CD4-positive, alpha-beta T cell treated with Interleukin-6 for 4 hours (primary cell): ENCODE measurements at places on chromosomes 1 and 21.

DNA sequence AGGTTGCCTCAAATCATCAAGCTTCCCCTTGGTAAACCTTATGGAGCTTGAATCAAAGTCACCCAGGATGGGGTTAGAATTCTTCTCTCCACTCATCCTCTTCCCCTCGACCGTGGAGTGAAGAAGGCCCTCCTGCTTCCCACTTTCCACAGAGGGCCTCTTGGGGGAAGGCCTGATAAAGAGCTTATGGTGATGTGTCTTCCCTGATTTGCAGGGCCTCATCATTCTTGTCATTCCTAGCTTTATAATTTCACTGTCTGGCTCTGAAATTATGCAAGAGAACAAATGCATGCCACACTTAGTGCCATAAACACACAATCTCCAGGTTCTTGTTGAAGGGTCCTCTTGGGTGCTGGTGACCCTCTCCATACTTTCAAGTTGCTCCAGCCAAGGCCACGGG lies 101.2 kb downstream of the HMGB4 start:
- no peak for DNase-seq

GRCh38 chr1:169240449-169241232 lies 127.0 kb downstream of the NME7 start:
- DNase-seq: no peak

GRCh38 chr1:113434081-113434873 lies 44.0 kb downstream of the MAGI3 start:
- DNase-seq: no peak

- no peak for DNase-seq
Observed at GRCh38 chr1:41743366-41743765, 175.4 kb downstream of the HIVEP3 start.

DNA sequence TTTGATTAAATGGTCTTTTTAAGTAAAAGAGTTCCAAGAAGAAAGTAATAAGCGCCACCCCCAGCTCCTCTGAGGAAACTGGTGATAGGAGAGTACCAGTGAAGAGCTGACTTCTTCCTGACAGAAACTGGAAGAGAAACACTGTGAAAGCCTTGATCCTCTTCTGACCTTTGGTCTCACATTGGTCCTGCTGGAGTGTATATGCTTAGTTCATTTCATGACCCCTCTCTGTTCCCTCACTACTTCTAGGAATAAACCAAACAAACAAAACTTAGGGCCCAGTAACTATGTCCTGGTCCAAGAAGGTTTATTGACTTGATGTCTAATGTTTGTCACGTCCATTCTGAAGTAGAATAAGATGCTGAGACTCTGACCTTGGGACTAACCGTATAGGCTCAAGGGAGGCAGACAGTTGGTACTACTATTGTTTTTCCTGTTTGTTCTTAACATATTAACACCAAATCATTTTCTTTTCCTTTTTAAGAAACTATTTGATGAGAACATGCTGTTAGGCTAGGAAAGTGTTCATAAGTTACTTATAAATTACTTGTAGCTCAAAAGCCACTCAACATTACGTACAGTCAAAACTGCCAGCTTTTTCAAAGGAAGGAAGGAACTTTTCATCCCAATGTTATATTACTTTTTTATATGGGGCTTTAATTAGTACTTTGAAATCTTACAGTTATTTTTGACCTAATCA lies 57.9 kb downstream of the MIER1 start:
- no peak for DNase-seq

DNA sequence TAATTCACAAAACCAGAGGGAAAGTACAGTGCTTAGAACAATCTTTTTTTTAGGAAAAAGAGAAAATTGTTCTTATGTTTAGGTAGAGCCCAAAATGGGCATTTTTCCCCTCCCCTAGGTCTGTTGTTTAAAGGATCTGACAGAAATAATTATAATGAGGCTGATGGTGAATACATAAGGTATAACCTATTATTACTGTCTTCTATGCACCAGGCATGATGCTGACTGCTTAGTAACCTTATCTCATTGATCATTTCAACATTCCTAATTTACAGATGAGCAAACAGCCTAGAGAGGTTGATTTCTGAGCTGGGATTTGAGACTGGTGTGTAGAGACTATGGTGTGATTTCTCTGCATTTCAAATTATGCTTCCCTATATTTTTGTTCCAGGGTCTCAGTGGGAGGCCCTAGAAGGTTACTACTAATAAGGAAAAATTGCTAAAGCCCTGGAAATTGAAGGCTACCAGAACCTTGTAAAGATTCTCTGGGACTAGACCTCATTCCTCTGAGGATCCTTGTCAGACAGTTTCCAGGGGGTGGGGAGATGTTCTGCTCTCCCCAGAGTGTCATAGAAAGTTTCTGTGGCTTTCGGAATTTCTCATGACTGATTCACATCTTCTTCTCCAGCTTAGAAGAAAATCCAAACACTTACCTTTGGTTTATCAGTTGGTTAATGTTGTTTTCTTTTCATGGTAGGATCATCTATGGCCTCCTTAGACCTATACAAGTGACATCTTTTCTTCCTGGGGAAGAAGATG lies 44.9 kb downstream of the ROR1 start:
- DNase-seq: no peak

- DNase-seq: no peak
Observed at GRCh38 chr1:59391212-59392179, 94.6 kb downstream of the FGGY start.

- DNase-seq: peak; percentile 60
Observed at GRCh38 chr1:29124366-29125236, 898 bp upstream of the TMEM200B start.

- DNase-seq: no peak
Observed at GRCh38 chr1:24231701-24232100, 44.6 kb upstream of the IFNLR1 start.

GRCh38 chr1:17825273-17826164 lies 70.4 kb downstream of the ACTL8 start:
- DNase-seq: no peak

DNA sequence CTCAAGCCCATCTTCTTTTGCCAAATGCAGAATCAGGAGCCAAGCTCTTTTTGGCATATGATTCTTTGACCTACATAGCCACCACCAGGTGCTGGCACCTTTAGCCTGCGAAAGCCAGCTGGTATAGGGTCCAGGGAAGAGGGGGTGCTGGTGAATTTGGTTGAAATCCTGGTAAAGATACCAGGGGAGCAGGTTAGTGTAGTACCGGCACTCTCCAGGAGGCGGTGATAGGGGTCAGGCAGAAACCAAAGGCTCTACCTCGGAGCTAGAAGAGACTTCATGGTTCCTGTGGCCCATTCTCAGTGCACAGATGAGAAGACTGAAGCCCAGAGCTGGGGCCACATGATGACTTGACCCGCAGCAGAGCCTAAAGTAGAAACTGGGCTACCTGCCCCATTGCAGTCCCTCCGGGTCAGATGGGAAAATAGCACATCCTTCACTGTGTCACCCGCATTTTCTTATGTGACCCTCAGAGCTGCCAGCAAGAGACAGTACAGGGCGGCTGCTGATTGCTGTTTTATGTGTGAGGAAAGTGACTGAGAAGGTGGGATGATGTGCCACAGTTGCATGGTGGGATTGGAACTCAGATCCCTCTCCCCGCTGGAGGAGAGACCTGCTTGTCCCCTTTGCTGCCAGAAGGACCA lies 36.0 kb upstream of the IL19 start:
- peak; percentile 78 for DNase-seq

DNA sequence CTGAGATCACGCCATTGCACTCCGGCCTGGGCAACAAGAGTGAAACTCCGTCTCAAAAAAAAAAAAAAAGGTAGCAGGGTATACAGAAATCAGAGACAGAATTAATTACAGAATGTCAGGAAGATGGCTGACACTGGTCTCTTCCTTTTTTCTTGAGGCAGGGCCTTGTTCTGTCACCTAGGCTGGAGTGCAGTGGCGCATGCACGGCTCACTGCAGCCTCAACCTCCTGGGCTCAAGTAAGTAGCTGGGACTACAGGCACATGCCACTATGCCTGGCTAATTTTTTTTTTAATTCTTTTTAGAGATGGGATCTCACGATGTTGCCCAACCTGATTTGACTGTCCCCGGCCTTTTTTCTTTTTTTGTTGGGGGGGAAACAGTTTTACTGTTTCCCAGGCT lies 16.4 kb downstream of the RNU5D-1 start:
- no peak for DNase-seq

DNA sequence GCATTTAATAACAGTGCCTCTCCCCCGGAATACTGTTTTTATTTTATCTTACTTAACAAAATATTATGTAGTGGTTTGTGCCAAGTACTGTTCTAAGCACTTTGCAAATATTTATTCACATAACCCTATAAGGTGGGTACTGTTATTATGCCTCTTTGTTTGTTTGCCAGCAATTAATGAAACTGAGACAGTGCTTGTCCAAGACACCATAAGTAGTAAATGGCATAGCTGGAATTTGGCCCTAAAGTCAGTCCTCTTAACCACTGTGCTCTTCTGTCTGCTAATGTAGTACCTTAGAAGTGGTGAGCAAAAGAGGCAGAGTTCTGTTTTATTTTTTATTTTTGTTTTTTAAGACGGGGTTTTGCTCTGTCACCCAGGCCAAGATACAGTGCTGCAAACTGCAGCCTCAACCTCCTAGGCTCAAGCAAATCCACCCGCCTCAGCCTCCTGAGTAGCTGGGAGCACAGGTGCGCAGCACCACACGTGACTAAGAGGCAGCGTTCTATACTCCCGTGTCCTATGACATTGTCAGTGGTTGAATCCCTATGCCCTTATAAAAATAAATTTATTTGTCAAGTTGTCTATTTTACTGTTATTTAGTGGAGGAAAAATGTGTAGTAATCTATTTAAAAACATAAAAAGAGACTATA lies 165.8 kb downstream of the CLEC20A start:
- no peak for DNase-seq

DNA sequence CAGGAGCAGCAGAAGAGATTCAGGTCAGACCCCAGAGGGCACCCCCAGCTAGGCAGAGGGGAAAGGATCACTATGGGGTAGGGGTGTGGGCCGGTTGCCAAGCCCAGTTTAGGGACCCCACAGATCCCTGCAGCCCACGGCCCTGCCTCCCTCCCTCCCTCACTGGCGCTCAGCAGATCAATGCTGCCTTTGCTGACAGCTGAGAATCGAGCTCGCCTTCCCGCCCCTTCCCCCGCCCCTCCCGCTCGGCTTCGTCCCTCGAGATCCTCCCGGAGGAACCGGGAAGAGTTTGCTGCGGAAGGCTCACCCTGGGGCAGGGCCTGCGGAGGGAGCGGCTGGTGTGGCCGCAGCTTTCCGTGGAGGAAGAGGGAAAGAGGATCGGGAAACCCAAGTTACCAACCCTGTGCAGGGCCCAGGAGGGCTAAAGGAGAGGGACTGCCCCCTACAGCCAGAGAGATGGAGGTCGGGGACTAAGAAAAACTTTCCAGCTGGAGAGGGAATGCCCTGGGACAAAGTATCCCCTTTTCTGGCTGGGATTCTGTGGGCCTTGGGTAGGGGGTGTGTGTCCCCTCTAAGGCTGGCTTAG lies 1.1 kb upstream of the KCNQ4 start:
- no peak for DNase-seq

DNA sequence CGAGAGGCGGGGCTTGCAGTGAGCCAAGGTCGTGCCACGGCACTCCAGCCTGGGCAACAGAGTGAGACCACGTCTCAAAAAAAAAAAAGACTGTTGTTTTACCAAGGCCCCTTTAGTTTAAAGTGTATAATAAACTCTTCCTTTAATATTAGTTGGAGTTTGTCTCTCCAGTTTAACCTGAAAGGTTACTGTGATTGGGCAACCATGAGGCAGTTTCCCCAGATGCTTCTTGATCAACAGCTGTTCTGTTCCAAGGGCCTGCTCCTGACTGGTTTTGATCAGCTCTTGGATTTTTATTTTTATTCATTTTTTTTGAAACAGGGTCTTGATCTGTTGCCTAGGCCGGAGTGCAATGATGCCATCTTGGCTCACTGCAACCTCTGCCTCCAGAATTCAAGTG lies 18.1 kb upstream of the C2CD2 start:
- DNase-seq: no peak

- DNase-seq: no peak
Observed at GRCh38 chr1:15685820-15686219, 1.7 kb downstream of the PLEKHM2 start.

DNA sequence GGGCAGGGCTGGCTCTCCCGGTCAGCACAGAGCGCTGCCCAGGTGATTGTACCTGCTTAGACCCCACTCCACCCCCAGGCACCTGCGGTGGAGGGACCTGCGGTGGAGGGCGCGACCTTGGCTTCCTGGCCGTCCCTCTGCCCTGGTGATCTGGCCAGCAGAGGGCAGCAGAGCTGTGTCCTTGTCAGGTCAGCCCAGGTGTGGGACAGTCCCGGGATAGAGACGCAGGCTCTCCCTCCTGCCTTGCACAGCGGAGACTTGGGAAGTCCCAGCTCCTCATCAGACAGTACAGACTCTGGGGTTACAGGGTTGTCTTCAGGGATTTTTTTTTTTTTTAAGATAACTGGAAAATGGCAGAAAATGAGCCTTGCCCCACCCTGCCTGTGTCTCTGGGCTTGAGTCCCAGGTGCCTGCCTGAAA lies 10.0 kb downstream of the SLX9 start:
- DNase-seq: peak; percentile 90

DNA sequence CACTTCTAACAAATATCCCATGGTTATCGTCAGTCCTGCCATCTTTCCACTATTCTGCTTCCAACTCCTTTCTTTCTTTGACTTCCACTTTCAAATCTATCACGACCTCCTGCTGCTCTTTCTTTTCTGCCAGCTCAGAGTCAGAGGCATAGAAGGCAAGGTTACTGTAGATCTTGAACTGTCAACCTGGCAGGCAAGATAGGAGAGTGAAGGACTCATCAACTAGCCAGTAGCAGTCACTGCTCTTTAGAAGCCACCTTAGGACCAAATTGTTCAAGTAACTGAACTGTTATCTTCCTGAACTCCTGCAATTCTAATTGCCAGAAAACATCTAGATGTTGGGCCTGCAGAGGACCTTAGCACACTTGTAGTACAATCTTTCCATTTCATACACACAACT lies 13.1 kb upstream of the FCER1A start:
- DNase-seq: no peak

- DNase-seq: no peak
Observed at GRCh38 chr1:59682396-59683080, 132.2 kb upstream of the HOOK1 start.

- no peak for DNase-seq
Observed at GRCh38 chr1:94110946-94111740, 9.8 kb downstream of the ABCA4 start.

- DNase-seq: no peak
Observed at GRCh38 chr1:110281363-110282290, 57.5 kb upstream of the RBM15 start.

GRCh38 chr1:48016515-48016914 lies 19.3 kb upstream of the TRABD2B start:
- no peak for DNase-seq

GRCh38 chr1:162139211-162139610 lies 69.7 kb downstream of the NOS1AP start:
- DNase-seq: no peak

DNA sequence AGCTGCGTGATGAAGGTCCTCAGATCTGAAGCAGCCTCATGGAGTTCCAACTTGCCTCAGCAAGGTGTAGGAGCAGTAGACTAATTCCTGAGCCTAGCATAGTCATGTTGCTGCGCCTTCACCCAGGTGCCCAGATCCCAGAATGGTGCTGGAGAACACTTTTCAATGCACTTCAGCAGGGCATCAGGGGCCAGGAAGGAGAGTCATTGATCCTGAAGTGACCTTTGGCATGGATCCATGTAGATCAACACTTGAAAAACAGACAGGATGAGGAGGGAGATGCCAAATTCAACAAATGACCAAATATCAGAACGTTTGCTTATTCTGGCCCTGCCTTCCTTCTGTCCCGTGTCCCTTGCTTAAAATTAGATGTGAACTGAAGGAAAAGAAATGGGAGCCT lies 91.9 kb downstream of the LEPR start:
- no peak for DNase-seq

- no peak for DNase-seq
Observed at GRCh38 chr1:183739741-183740271, 65.1 kb upstream of the RGL1 start.
